ENCODE measurements at places on chromosomes 16 and 17.

GRCh38 chr16:85112364-85112763 lies at the start of gene CIBAR2:
Gene CIBAR2, minus strand, starts transcription at chr16:85112472. Its CDS starts 120 bp downstream, at chr16:85112352.
- no peak for DNase-seq

GRCh38 chr17:77555741-77556291 lies 402.7 kb upstream of the TNRC6C start:
- peak; percentile 64 for DNase-seq

DNA sequence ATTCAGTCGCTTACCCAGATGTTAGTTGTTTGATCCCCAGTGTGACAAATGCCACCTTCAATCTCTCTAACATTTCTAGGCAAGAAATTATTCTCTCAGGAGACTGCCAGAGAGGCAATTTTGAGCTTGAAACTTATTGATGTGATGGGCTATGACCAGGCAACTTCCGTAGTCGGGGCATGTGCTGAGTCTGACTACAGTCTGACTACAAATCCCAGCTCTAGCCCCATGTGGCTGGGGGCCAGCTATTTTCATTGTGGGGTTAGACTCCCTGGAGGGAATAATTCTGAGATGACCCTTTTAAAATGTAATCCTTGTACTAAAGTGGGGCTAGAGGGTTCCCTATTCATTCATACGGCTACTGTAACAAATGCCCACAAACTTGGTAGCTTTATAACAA lies 65.9 kb downstream of the RBFOX1 start:
- DNase-seq, result no peak

DNA sequence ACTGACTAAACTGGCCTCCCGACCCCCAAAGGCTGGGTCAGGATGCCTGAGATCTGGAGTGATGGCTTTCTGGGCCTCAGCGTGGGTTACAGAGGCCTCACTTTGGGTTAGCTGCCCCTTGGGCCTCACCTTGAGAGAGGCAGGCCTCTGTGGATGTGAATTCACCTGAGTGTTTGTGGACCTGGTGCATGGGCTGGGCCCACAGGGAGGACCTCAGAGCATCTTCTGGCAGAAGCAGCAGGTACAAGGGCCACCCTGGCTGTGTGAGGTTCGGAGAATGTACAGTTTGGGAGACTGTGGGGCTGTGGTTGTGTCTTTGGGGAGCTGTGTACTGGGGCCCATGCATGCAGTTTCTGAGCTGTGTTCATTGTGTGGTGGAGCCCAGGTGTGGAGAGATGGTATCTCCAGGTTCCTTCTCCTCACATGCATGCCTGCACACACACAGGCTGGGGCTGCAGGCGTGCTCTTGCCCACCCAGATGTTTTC lies 18.3 kb downstream of the RARA start:
- DNase-seq, result no peak

- no peak for DNase-seq
Measured at GRCh38 chr17:15270628-15271381, 5.7 kb upstream of the PMP22 start.

DNA sequence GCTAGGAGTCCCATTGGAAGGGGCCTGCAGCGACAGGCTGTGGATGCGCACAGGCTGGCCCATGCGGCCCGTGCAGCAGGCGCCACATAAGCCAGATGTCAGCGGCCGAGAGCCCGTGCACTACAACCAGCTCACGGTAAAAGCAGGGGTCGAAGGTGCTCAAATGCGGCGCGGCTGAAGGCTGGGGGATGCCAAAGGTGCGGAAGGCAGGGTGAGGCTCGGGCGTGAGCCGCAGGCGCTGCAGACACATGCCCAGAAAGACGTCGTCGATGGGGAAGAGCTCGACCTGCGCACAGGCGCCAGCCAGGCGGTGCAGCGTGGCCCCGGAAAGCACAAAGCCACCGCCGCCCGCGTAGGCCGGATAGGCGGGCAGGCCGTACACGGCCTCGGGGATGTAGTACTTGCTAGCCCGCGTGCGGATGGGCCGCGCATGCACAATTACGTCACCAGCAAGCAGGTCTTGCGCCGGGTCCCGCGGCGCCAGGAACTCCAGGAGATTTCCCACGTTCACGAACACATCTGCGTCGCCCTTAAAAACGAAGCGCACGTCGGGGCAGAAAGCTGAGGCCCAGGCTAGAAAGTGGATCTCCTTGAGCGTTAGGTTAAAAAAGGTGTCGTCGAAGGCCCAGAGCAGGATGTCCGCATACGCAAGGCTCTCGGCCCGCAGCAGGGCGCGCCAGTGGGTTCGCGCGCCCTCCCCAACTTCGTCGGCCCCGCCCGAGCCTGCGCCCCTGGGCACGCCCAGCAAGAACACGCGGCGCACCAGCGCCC lies 1.3 kb downstream of the B3GNT9 start:
- no peak for DNase-seq
